Stimulated activated CD8-positive, alpha-beta memory T cell treated with anti-CD3 and anti-CD28 coated beads, Interleukin-2, amount 100 ng/mL, for 1 hour (primary cell): ENCODE measurements at places on chromosomes 16 and 17.

GRCh38 chr17:66555605-66556004, 253.2 kb downstream of the PRKCA start:
- DNase-seq, result no peak

- no peak for DNase-seq
Measured at GRCh38 chr17:66749217-66749832, 85.6 kb upstream of the CACNG5 start.

DNA sequence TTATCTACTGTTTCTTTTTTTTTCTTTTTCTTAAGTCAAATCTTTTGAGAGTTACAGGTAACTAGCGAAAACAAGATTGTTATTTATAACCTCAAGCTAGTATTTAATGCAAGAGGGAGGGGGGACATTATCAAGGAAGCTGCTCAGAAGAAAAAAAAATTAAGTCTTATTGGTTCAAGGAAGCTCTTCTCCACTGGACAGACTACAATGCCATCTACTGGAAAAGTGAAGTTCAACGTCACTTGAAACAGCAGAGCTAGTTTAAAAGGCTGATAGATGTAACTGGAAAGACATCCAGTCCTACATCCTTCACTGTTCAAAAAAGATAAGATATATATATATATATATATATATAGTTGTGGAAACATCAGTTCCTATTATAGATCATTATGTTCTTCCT, 418.0 kb upstream of the PSMD7 start:
- no peak for DNase-seq

GRCh38 chr17:2030779-2031163, 818 bp downstream of the DPH1 start:
- no peak for DNase-seq

- no peak for DNase-seq
Measured at GRCh38 chr17:61600621-61601020, 9.6 kb upstream of the NACA2 start.

- DNase-seq, result no peak
Measured at GRCh38 chr16:3295209-3295608, 10.0 kb downstream of the TIGD7 start.

DNA sequence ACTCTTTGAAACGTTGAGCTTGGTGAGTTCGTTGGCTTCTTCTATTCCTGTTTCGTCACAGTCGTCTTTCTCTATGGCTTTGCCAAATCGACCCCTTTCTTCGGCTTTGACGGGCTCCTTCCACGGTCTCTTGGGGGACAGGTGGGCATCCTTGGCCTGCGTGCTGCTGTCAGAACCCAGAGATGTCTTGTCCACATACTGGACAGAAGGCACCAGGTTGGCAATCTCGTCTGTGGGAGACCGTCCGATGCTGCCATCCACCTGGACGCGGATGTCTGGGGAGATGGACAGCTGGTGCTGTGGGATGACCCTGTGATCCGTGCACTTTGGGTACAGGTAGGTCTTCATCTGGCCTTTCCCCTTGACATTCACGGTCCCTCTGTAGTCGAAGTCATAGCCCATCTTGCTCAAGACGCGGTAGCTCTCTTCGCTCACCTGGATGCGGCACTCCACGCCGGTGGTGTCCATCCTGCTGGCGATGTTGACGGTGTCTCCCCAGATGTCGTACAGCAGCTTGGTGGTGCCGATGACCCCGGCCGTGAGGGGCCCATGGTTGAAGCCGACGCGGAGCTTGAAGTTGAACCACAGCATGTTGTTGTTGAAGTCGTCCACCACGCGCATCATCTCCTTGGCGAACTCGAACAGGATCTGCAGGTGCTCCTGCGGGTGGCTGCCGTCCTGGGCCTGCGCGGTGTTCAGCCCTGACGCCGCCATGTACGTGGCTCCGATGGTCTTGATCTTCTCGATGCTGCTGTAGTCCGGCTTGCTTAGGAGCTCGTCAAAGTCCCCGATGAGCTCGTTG, 85.5 kb upstream of the CREBBP start:
- DNase-seq, result no peak

DNA sequence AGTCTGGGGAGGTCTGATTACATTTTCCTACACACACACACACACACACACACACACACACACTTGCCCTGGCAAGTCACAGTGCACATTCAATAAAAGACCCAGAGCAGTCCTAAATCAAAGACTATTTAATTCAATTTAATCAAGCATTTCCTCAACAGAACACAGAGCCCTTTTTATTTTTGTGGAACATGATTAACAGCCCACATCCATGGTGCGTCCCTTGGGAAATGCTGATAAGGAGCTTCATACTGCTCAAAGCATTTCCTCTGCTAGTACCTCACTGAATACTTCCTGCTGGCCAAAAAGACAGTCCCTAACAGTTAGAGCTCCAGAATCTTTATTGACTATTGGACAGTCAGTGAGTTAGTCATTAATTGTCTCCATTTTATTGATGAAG, 43.1 kb upstream of the MYH10 start:
- no peak for DNase-seq

DNA sequence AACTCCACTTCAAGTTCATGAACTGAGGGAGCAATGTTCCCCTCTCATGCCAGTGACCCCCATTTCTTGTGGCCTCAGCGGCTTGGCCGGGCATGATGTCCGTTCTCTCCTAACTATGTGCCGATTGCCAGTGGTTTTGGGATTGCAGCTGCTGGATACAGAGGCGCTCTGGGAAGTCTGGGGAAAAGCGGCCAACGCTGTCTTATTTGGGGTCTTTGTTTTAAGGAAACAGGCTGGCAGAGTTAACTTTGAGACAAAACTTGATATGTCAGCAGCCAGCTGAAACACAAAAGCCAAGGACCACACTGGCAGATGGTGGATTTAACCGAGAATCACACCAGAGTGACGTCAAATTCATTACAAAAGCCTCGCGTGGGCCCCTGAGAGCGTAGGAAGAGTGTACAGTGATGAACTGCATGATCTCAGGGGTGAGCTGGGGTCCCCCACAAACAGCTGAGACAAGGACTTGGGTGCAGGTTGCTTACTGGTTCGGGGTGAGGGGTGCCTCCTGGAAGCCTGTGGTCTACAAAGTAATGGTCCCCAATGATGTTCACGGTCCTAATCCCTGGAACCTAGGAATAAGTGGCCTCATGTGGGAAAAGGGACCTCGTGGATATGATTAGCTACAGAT, 180.4 kb downstream of the IRF8 start:
- no peak for DNase-seq

- DNase-seq, result no peak
Measured at GRCh38 chr16:30032083-30032819, 1.2 kb upstream of the TLCD3B start.
